ENCODE measurements at places on chromosomes 5 and 9.

GRCh38 chr5:170896779-170897178 is 35.0 kb downstream of the RANBP17 start:
- DNase-seq = no peak

- peak; percentile 80 for DNase-seq
Observed at GRCh38 chr9:132877824-132878694, at the start of gene AK8. AK8 (minus strand) TSS chr9:132878284; CDS start chr9:132878255, 29 bp downstream.

DNA sequence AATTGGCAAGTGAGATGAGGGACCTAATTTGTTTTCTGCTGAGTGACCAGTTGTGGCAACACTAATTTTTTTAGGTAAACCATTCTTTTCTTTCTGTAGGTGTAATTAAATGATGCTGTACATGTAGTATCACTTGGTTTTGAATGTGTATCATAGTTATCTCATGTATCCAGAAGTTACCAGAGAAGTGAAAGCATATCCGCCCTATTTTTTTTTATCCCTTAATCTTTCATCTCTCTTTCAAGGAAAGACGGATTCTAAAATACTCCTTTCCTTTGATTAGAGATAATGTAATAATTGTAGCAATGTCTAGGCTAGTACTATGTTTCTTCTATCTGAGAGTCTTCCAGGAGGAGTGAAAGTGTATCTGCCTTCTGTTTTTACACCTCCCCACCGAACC is 7.1 kb downstream of the KDM3B start:
- no peak for DNase-seq

DNA sequence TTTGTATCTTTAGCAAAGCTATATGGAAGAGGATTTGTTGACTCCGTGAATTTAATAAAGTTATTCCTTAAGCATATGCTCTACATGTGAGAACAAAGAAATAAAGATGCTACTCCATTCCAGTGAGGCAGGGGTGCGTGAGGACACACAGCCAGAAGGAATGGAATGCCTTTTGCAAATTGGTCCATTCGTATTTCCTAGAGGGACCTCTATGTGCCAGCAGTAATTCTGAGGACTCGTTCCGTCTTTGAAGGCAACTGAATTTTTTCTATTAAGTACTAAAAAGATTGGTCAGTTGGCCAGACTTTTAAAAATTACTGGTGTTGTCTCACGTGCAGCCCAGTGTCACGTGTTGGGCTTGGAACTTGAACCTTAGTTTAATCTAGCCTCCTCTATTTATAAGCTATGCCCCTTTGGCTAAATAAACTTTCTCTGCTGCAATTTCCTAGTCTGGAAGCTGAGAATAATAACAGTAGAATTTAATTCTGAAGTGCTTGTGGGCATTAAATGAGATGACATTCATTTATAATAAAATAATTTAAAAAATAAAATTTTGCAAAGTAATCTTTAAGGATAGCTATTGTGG is 13.9 kb downstream of the RAI14 start:
- no peak for DNase-seq

DNA sequence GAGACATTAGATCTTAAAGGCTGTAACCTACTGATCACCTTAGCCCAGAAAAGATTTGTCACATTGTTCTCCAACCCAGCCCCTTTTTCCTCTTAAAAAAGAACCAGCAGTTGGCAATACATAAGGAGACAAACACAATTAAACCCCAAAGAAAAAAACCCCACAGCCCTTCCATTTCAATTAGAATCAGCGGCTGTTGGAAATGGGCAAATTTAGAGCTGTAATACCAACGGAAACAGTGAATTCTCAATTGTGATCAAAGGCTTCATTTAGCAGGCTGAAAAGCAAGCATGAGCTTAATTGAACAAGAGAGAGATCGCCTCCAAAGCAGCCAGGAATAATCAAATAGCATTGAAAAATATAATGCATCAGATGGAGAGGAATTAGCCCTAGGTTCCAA is 153.6 kb downstream of the FAM114A2 start:
- no peak for DNase-seq

DNA sequence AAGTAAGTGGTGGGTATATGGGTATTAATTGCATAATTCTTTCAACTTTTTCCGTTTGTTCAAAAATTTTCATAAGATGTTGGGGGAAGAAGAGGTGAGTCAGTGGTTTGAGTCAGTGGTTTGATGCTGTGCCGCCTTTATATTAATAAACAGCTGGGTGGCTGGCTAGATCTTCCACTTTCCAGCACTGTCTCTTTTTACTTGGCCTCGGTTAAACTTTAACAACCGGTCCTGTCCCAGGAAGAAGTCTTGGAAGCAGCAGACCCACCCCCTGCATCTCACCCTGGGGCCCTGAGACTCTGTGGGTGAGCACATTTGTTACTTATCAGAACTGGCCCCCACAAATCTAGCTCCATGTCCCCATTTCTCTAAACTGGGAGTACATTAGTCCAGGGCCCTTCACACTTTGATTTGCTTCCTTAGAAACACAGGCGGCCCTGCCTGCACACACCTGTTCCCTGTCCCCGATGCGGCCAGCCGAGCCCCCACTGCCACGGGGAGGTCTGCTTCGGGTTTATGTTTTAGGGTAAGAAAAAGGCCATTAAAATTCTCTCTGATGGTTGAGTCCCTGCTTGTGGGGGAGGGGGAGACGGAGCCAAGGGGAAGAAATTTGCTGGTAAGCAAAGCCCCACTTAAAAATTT is 90.7 kb downstream of the PTCH1 start:
- no peak for DNase-seq

- no peak for DNase-seq
Observed at GRCh38 chr5:127400946-127401670, 110.5 kb downstream of the MEGF10 start.

DNA sequence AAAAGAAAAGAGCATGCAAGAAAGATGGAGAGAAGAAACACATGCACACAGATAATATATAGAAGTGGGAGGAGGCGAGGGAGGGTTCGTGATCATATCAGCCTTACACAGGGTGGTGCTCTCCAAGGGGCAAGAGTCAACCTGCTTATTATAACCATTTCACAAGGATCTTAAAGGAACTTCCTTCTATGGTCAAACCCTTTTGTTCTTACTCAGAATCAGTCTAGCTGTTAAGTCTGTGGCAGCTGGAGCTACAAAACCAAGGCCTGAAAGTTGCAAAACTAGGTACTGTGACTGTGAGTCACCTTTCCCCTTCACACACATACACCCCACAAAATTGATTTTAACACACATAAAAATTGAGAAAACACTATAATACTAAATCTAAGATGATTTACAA is 18.5 kb upstream of the ERMP1 start:
- DNase-seq = peak; percentile 24

GRCh38 chr5:40404613-40405012 is 275.1 kb upstream of the PTGER4 start:
- no peak for DNase-seq

DNA sequence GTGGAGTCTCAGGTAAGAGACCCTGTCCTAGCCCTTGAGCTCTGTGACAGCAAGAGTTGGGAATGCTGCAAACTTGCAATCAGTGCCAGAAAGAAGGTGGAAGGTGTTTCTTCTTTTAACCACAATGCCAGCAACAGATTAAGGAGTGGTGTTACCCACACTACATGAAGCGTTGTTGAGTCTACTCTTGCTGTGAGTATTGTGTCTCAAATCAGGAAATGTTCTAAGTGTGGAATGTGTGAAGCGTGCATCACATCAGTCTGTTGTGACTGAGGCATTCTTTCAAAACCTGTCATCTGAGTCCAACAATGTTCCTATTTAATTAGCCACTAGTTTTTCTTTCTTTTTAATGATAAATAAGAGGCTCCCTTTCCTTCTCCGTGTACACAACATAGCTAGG is 2.9 kb upstream of the LURAP1L start:
- DNase-seq = no peak

DNA sequence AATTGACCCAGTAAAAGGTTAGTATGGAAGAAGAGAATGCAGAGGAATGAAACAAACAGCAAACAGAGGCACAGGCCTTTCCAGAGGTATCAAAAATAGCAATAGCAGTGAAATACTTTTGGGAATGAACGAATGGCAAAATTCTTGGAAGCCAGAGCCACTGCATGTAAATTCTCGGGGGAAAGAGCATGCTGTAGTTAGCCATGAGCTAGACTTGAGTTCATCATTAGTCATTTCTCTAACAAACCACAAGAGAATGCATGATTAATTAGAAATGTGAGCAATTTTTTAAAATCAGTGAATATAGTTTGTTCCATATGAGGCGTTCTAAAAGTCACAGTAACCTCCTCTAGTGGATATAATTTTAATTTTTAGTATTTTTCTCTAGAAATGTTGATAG is 170.3 kb upstream of the PRR16 start:
- DNase-seq = no peak

DNA sequence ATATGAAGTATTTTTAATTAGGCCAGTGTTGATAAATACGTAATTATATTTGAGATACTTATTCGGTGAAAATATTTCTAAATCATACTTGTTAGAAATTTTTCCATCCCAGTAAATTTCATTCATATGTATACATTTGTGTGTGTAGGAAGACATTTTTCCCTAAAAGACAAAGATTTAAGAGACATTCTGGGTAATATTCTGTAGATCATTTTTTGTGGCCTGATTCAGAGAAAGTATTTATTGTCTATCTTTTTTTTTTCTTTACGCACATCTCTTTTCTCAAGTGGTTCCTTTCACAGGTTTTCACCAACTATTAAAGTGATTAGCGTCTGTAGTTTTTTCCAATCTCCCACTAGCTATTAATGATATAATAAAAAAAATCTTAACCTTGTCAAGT is 224.1 kb downstream of the MEF2C start:
- DNase-seq = no peak

DNA sequence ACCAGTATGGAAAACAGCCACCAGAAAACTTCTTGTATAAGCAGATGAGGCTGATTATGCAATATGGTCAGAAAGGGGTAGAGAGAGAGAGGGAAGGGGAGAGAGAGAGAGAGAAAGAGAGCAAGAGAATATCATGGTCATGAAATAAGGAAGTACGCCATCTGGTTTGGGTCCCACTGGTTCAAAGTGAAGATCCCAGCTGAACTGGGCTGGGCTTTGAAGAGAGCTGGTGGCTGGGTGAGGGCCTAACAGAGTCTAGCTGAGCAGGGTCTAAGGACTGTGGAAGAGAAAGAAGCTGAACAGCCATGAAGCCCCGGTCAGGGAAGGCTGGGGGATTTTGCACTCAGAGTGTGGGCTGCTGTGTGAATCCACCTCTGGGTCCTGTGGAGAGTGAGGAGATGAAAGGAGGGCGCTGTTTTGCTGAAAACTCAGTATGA is 14.6 kb downstream of the TRIM14 start:
- DNase-seq = no peak

DNA sequence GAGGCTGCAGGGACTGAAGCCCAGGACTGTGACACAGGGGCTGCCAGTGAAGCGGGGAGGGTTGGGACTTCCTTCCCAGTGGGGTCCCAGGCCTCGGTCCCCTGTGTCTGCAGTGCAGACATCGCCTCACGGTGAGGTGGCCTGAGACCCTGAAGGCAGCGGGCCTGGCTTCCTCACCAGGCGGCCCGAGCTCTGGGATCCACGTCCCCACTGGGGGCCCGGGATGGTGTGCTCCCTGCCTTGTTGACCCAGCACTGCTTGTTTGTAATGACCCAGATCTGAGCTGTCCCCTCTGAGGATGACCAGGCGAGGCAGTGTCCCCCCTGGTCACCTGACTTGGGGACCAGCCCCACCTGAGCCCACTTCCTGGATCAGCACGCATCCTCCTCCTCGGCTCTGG is 53.1 kb downstream of the COL5A1 start:
- DNase-seq = no peak

DNA sequence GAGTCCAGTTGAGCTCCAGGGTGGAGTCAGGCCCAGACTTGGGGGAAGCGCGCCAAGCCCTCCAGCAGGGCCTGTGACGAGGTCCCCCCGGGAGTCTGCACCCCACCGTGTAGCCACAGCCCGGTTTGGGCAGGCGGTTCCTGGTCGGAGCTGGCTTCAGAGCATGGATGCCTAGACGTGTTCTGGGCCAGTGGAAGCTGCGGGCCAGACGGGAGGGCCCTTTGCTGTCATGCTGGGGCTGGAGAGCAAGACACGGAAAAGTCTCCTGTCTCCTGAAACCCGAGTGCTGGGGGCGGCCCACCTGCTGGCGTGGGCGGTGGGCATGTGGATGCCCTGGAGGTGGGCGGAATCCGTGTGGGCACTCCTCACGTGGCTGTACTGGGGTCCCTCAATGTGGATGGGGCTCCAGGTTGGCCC is 1.9 kb downstream of the GPSM1 start:
- DNase-seq = no peak

GRCh38 chr5:22593592-22593991 is 259.6 kb downstream of the CDH12 start:
- DNase-seq = no peak

DNA sequence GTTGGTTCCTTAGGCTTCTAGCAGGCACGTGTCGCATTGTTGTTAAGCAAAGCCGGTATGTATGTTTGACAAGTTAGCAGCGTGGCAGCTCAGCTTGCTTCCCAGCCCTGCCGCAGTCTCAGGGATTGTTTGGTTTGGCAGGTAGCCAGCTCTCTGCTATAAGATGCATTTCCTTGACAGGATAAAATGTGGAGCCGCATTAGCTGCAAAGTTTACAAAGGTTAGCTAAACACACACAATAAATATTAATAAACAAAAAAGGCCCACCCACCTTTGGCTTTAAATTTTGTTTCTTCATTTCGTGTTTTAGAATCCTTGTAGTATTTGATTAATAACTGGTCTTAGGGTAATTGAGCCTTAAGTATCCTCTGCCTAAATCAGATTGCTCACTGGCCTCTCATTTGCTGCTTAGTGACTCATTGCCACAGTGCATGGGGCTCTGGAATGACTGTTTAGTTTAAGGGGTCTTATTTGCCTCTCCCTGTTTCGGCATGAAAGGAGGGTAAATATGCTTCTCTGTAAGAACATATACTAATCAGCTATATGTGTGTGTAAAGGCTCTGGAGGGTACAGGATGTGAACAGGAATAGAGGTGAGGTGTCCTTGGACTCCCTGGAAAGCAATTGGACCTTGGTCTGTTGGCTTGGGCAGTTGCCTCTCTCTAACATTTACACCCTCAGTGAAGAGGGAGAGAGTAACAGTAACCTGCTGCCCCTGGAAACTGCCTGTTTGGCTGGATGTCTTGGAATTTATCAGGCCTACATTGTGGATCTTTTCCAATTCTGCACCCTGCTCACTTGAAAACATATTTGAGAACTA is 122.0 kb downstream of the GDNF start:
- DNase-seq = no peak

DNA sequence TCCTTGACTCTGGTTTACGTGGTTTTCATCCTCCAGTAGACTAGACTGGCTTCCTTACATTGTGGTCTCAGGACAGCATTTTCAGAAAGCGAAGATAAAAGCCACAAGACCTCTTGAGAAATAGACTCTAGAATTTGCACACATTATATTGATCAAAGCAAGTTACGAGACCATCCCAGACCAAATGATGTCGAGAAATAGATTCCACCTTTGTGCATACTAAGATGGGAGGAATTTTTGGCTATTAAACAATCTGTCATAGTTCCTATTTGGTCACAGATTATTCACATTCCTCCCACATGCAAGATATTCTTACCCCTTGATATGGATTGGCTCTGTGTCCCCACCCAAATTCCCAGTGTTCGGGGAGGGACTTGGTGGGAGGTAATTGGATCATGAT is 65.6 kb downstream of the TEX10 start:
- DNase-seq = no peak

GRCh38 chr5:4022056-4022670 is 426.5 kb downstream of the IRX1 start:
- no peak for DNase-seq

- peak; percentile 79 for DNase-seq
Observed at GRCh38 chr9:134325813-134326723, at the start of gene RXRA. RXRA (plus strand) TSS chr9:134326455; CDS start chr9:134326632, 177 bp downstream.
